ENCODE measurements at places on chromosomes 2 and 18.

- H3K36me3 ChIP-seq: no peaks in the 10 kb centered on the region
- H3K4me3 ChIP-seq: no peak overlapping the region
- no peak overlapping the region for H3K27ac ChIP-seq
- no peaks in the 10 kb centered on the region for H3K4me1 ChIP-seq
- no peaks in the 10 kb centered on the region for H3K27me3 ChIP-seq
These were observed 147.8 kb downstream of the PMAIP1 start for GRCh38 chr18:60047556-60047955.

- H3K36me3 ChIP-seq: no peaks in the 10 kb centered on the region
- no peak overlapping the region for H3K27ac ChIP-seq
- H3K4me1 ChIP-seq: peaks cover 3% of the 10 kb centered on the region
- no peaks in the 10 kb centered on the region for H3K27me3 ChIP-seq
- peak; percentile 5 for DNase-seq
These were observed 29.0 kb upstream of the CALCRL start for GRCh38 chr2:187477051-187477450.

DNA sequence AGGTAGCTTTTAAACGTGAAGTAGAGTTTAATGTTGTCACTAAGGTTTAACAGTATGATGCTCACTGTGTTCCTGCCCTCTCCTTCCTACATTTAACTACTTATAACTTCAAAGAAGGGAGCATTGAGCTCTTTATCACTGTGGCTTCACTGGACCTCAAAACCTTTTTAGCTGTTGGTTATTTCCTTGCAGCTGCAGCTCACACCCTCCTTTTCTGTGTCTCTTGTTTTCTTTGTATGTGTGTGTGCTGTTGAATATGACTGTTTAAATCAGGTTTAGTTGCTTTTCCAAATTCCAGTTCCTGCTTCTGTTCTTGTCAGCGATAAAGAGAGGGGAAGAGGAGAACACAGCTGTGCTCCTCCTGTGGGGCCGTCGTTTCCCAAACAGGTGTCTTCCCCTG, 208.0 kb downstream of the PTPRM start:
- no peak for DNase-seq
- H3K36me3 ChIP-seq: no peaks in the 10 kb centered on the region
- no peaks in the 10 kb centered on the region for H3K27me3 ChIP-seq
- no peak overlapping the region for H3K27ac ChIP-seq
- peaks cover 14% of the 10 kb centered on the region for H3K4me1 ChIP-seq
- H3K4me3 ChIP-seq: no peak overlapping the region

- H3K4me3 ChIP-seq: no peak overlapping the region
- DNase-seq: peak; percentile 89
- H3K4me1 ChIP-seq: peaks cover 15% of the 10 kb centered on the region
- H3K36me3 ChIP-seq: no peaks in the 10 kb centered on the region
- peak overlapping the region; percentile 74 for H3K27ac ChIP-seq
These were observed 54.7 kb downstream of the FARP2 start for GRCh38 chr2:241410739-241411176.

DNA sequence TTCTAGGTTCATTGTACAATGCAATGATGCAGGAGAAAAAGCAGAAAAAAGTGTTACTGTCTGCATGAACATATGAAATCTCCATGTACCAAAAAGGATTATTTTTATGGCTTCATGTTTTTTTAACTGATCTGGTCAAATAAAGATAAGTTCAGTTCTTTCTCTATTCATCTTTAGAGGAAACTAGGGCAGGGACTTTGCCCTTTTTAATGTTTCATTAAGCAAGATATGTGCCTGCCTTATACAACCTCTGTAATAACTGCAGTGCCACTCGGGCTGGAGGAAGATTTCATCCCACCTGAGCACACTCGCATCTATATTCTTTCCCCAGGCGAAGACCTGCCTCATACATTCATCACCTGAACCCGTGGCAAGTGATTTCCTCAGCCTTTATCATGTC, 157.9 kb upstream of the DDX18 start:
- no peak overlapping the region for H3K27ac ChIP-seq
- no peaks in the 10 kb centered on the region for H3K4me1 ChIP-seq
- DNase-seq: no peak
- no peaks in the 10 kb centered on the region for H3K36me3 ChIP-seq
- no peaks in the 10 kb centered on the region for H3K27me3 ChIP-seq
- no peak overlapping the region for H3K4me3 ChIP-seq

DNA sequence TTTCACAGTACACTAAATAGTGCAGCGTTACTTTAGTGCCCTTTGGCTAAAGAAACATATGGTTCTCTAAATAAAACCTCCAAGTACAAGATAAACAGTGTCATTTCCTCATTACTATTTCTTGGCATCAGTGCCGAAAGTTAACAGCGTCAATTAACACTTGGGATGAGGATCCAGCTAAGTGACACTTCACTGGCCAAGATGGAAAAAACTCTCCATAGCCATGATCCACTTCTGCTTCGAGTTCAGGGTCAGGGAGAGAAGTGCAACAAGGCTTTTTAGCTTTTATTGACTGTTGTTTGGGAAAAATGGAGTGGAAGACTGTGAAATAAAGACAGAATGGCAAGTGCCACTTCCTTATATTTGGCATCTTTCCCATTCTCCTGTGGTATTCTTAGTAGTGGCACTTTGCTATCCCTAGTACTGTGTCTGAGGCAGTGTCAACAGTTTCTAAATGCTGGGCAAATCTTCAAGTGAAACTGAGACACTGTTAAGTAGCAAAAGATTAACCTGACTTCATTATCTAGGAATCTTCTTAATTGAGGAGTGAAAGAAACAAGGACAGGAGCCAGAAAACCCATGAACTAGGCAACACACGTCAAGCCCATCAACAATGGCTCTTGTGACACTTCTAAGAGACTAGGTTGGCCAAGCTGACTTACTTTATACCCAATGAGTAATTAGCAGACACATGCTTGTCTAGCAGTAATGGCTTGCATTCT, 222.5 kb upstream of the SESTD1 start:
- H3K27ac ChIP-seq: no peak overlapping the region
- H3K4me3 ChIP-seq: no peak overlapping the region
